ENCODE measurements at places on chromosomes 4 and X.

DNA sequence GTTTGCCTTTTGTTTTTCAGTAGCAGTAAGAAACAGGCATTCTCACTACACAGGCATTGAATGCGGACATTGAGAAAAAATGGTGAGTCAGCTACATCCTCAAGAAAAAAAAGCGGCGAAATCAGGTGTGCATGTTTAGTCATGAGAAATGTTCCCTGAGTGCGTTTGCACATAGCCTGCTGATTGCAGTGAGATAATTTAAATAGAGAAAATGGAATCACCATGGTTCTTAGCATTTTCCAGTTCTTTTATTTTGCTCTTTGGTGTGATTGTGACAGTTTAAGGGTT lies 54.1 kb upstream of the CLDN34 start:
- DNase-seq = no peak

DNA sequence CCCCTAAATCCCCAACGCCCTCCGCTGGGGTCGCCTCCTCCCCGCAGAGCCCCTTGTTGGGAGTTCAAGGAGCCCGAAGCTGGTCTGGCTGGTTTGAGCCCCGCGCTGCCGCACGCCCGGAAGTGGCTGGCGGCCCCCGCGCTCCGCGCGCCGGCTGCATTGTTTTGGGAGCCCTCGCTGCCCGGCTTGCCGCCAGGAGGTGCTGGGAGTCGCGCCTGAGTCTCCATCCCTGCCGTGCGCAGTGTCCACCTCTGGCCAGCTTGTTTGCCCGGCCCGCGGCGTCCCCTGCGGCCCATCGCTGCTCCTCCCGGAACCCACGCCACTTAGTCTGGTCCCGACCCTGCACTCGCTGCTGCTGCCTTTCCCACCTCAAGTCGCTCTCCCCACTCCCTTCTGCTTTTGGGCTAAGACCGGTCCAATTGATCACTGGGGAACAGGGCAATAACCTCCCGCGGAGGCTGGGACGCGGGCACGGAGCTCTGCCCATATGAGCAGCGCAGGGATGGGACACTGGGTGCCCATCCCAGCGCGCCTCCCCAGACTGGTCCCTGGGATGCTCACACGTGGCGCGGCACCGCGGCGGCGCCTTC lies 2.2 kb upstream of the SFRP2 start:
- peak; percentile 70 for DNase-seq

DNA sequence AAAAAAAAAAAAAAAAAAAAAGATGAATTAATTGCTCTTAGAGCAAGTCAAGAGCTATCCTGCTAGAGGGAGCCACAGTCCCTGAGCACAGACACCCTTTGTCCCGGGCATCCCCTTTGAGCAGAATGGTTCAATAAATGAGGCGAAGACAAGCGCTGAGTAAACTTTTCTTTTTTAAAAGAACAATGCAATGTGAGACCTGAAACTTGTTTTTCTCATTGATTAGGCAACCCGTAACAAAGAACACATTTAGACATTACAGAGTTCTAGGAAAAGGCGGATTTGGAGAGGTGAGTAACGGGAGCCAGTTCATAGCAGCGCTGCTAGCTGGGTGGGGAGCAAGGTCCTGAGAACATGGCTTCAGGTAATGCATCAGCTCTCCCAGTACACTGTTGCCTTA lies 46.1 kb downstream of the GRK4 start:
- DNase-seq = peak; percentile 26

GRCh38 chr4:25919676-25920075 lies 5.7 kb downstream of the SMIM20 start:
- DNase-seq = no peak

DNA sequence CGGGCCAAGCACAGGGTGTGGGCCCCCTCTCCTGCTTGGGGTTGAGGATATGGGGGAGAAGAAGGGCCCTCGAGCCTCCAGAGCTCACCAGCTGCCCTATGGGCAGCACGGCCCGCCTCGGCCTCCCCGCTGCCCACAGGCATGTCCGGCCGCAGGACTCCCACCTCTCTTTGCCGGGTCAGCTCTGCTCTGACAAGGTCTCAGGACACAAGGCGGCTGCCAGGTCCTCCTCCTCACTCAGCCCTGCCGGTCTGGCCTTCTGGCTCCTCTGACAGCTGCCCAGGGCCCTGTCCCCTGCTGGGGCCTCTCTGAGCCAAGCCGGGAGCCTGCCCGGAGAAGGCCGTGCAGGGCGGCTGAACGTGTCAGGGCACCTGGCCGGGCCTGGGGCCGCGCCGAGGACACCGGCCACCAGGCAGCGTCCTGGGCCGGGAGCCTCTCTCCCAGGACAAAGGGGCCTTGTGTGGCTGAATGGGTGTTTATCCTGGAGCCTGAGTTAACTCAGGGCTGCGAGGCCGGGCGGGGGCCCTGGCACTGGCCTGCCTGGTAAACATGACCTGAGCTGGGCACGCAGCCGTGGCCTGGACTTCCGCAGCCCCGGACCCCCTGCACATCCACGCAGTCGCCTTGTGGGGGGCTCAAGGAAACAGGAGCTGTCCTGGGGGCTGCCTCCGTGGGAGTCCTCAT lies 25.7 kb downstream of the TACC3 start:
- no peak for DNase-seq

- DNase-seq = no peak
Measured at GRCh38 chr4:105994061-105994460, 98.8 kb downstream of the NPNT start.

DNA sequence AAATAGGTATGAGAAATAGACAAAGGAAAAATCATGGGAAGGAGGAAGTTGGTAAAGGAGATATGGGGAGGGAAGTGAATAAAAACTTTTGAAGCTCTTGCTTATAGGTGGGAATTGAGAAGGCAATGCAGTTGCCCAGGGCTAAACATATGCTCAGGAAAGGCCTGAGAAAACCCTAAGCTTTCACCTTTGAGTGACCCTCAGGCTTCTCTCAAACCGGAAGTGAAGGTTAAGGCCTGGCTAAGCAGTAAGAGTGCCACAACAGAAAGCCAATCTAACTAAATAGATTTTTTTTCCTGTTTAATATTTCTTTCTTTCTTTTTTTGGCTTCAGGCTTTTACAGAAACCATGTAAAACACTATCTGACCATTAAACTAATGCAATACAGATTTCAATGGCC lies 69.5 kb upstream of the GABRA3 start:
- no peak for DNase-seq

GRCh38 chr4:48331577-48332330 lies 9.6 kb upstream of the SLAIN2 start:
- DNase-seq = no peak

DNA sequence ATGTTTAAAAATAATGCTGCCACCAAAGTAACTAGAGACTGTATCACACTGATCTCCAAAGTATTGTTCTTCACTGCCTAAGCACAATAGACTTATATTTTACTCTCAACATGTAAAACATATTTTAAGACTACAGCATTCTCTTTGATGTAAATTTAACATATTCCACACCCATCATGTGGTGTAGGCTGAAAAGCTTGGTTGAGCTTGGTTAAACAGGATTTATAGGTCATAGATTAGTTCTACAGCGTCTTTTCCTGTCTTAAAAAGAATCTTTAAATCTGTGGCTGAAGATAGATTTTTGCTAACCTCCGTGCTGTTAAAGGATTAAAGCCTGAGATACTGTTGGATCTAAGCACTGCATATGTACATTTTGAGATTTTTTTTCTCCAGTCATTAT lies 379.9 kb downstream of the SH2D1A start:
- DNase-seq = no peak

DNA sequence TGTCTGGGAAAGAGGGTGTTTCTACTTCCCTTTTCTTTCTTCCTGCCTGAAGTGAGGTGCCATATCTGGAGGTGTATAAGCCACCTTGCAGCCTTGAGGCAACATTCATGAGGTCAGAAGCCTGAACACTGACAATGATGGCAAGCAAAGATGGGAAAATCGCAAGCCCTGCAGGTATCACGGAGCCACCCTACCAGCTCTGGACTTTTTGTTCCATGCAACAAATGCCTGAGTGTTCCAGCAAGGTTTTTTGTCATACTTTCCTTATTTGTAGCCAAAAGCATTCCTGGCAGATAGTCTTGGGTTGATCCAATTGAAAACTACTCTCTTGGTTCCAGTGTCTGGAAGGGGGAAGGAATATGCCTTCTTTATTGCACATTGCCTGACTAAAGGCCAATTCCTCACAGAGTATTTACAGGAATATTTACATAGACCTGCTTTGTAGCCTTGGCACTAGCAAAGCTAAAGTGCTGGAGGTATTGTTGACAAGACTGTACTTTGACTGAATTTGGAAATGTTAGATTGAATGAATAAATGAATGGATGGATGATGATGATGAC lies 14.4 kb upstream of the SOD3 start:
- no peak for DNase-seq
